ENCODE measurements at places on chromosomes 13 and 19.
A peak's percentile ranks its signal among the peaks of the same experiment; 100 is the strongest.

DNA sequence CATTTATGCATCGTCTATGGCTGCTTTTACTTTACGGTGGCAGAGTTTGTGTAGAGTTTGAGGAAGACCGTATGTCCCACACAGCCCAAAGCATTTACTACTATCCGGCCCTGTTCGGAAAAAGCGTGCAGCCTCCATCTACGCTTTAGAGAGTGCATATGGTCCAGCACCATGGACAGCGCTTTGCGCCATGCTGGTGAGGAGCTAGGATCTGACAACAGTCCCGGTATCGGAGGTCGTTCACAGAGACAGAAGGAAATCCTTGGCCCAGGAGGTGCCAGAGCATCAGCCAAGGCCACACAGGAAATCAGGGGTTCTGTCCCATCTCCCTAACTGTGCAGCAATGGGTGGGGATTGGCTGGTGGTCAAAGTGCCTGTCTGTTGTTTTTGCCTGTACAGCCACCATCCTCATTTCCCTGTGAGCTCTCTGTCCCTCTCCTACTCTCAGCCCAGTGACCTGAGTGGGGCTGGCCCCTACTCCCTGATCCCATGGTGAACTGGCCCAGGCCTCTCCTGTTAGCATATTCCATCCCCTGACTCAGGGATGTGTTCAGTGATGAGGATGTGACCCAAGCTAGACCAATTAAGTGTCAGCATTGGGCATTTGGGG is 16.2 kb upstream of the PRODH2 start:
- no peak for DNase-seq

DNA sequence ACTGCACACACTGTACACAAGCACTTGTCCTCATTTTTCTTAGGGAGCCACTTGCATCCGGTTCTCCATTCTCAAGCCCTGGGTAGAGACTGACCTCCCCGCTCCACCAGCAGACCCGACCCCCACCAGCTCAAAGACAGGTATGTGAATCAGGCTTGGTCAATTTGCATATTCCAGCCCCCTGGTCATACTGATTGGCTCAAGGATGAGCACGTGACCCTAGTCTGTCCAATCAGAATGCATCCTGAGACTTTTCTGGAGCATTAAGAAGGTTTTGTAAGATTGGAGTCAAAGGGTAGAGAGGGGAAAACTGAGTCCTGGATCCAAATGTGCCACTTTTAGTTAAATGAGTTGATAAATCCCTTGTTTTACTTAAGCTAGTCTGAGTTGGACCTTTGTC is 34.1 kb downstream of the NOTCH3 start:
- no peak for DNase-seq

DNA sequence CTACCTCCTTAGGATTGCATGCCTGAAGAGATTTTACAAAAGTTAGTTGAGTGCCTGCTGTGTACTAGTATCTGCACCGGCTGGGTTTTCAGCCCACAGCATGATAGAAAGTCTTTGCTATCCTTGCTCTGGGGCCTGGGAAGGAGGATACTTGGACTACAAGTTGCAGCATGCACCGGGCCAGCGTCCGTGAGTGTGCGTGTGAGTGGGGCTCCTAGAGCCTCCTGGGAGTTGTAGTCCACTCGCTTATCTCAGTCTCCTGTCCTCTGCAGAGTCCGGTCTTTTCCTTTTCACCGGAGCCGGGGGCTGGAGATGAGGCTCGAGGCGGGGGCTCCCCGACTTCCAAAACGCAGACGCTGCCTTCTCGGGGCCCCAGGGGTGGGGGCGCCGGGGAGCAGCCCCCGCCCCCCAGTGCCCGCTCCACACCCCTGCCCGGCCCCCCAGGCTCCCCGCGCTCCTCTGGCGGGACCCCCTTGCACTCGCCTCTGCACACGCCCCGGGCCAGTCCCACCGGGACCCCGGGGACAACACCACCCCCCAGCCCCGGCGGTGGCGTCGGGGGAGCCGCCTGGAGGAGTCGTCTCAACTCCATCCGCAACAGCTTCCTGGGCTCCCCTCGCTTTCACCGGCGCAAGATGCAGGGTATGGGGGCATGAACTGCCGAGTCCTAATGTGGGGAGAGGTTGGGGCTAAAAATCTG is 20.6 kb downstream of the BRSK1 start:
- DNase-seq = peak; percentile 45

DNA sequence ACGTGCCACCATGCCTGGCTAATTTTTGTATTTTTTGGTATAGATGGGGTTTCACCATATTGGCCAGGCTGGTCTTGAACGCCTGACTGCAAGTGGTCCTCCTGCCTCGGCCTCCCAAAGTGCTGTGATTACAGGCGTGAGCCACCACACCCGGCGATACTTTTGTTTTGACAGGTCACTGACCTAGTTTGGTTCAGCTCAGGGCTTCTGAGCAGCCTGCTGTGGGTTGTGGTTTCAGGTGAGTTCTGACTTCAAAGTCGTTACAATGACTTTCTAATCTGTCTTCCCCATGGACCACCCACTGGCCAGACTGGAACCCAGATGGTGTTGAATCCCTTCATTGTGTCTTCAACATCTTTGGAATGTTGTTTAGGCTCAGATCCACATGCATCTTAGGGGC is 73.8 kb downstream of the TRPM4 start:
- no peak for DNase-seq

DNA sequence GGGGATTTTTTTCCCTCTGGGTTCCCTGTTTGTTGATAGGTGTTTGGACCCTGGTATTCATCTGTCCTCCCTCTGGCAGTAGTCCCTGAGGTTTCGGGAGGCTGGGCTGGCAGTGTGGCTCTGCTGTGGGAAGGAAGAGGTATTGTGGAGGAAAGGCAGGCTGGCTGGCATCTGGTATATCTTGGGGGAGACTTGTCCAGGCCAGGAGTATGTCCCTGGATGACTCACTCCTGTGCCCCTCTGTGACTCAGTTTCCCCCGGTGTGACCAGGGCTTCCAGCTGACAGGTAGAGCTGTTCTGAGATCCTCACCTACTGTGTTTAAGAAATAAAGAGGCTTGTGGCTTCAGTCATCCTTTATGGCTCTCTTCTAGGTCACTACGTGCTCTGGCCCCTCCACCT is 14.2 kb upstream of the ZNF492 start:
- DNase-seq = no peak

Data from glutamatergic neuron (in vitro differentiated cells).